ENCODE measurements at places on chromosomes 7 and 10.

GRCh38 chr7:41729059-41729458 is 26.2 kb upstream of the INHBA start:
- DNase-seq, result no peak

GRCh38 chr10:74675484-74675883 is 150.9 kb upstream of the KAT6B start:
- no peak for DNase-seq

DNA sequence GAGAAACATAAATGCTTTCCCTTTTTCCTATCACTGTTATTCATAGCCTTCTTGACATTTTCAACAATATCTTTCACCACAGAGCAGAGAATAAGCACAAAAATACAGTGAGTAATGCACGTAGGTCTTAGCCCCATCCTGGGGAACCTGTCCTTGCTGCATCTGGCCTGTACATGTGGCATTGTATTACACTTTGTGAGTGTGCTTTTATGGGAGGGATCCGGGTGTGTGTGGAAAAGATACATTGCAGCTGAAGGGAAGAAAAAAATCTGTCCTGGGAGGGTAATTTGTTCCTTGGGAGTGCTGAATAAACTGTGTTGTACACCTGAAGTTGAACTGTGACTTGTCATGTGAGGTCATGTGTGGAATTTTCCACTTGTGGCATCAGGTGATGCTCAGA is 422.7 kb upstream of the LRGUK start:
- no peak for DNase-seq

DNA sequence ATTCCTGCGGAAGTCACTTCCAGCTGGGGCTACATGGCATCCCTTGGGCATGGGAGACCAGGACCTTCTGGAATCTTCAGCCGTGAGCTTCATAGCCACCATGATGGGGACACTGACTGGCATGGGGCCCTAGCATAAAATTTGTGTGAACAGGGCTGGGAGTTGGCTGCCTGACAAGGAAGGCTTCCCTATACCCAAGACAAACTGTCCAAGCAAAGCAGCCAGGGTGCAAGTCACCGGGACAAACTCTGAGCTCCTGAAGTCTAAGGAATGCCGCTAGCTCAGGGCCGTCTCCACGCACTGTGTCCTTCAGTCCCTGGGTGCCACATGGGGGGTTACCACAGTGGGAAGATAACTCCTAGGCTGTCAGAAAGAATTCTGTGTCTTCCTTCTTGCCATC is 627.4 kb downstream of the CALN1 start:
- DNase-seq, result no peak

DNA sequence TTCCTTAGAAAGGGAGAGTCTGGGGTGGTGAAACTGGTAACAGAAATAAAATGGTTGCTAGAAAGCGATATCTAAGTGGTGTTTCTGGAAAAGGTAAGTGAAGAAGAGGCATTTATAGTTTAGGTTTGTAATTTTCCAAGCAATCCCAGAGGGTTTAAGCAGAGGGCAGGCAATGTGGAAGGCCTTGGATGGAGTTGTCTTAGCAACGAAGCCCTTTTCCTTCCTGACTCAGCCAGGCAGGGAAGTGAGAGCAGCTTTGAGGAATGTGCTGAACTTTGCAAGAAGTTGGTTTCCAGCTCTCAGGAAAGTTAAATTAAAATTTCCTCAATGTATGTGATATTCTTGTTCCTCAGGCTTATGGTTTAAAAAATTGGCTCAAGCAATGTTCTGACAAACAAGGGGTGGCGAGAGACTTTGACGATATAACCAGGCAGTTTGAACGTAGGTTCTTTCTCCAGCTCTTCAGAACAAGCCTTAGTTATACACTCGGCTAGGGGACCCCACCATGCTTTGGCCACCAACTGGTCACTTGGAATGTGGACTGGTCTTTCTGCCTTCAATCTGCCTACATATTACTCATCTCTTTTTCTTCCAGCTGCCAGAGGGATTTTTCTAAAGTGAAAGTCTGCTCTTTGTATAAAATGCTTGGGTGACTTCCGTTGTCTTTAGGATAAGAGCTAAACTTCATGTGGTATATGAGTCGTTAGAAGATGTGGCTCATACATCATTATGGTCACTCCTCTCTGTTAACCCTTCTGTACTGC is 66.9 kb upstream of the SLC25A13 start:
- no peak for DNase-seq

Data from iPS-NIHi11 (cell line).